ENCODE measurements at places on chromosomes 3 and 15.
A peak's percentile ranks its signal among the peaks of the same experiment; 100 is the strongest.

DNA sequence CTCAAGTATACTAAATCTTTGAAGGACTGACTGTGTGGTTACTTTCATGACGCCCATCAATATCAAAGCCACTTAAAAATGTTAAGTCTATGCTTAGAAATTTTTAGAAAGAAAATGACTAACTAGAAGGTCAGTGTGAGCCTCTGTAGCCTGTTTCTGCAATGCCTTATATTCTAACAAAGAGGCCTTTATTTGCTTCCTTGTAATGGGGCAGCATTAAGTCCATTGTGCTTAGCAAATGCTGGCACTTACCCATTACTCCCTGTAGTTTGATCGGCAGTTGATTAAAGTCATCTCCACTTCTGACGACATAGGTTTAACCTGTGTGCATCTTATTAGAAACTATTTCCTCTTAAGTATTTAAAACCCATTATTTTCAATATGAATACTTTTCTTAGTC is 91.6 kb upstream of the FAM98B start:
- no peak for DNase-seq

DNA sequence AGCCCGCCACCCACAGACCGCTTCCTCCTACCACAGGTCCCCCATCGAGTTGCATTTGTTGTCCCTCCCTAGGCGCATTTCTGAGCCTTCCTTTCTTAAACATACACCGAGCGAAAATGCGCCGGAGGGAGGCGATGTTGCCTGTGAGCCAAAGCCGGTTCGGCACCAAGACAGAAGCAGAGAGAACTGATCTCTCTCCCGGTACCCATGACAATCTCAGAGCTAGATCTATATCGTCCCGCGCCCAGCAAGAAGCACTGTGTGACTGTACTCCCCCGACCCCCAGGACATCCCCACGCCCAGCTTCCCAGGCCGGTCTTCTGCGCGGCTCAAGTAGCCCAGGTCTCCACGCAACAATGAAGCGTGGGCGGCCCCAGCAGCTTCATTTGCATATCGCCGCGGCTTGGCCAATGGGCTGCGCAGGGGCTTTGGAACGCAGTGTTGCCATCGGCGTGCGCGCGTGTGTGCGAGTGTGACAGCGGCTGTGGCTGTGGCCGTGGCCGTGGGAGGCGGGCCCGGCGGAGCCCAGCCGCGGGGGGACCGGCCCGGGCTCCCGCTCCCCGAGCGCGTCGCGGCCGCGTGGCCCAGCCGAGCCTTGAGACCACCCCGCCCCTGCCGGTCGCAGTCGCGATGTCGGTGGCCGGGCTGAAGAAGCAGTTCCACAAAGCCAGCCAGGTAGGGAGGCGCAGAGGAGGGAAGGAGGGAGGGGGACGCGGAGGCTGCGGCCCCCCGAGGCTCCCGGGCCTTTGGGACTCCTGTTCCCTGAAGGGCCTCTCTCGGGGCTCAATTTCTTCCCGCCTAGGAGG is at the start of gene SH3GL3:
SH3GL3 (plus strand) TSS at position 438 of the 806 bp plus-strand sequence; CDS start at position 631, 193 bp downstream.
- DNase-seq, result peak; percentile 49

DNA sequence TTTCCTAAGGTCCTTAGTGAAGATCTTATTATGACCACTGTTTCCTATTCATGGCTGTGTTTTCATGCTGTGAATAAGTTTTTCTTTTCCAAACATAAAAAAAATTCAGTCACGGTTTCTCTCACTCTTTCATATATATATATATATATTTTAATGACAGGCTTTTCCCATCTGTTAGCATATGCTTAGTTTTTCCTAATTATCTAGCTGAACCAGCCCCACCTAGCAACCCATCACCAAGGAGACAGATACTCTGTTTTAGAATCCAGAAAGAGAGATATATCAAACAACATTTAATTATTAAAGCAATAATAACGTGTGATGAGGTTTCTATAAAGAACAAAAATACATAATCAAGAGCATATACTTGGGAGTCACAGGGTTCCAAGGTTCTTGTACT is 58.3 kb downstream of the TMCC1 start:
- no peak for DNase-seq

DNA sequence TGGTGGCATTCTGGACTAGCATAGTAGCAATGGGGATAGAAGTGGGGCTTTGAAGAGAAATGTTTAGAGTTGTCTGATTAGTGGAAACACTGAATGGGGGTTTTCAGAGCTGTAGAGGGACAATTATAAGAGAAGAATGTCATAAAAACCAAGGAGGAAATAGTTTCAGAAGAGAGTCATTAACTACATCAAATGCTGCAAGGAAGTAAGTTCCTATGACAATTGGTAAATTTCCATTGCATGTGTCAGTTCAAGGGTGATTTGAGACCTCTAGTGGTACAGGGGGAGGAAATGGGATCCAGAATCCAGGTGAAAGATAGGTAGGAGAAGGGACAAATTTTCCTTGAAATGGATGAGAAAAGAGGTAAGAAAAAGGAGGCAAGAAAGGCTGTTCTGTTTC is 68.3 kb upstream of the TBC1D5 start:
- no peak for DNase-seq

Data from activated CD4-positive, alpha-beta T cell treated with anti-CD3 and anti-CD28 coated beads, Interleukin-2, amount 50 U/mL, for 16 hours (primary cell).